ENCODE measurements at places on chromosomes 6 and 20.

GRCh38 chr20:37596890-37597536 is 69.3 kb upstream of the BLCAP start:
- DNase-seq = no peak

GRCh38 chr20:49948178-49948577 is 12.0 kb downstream of the RNF114 start:
- no peak for DNase-seq

DNA sequence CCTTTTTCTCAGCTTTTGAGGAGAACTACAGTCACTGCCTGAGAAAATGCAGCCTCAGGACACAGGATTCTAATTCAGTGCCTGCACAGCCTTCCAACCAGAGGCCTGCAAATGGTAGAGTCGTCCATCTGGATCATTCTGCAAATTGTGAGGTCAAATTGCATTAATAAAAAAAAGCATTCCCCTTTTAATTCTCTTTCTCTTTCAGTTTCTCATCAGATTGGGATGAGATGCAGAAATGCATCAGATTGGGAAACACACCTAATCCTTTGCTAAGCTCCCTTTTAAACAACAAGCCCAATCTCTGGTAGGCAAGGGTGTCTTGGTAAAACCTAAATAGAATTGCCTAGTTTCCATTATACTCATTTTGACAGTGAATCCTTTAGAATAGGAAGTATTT is 838.8 kb downstream of the MAFB start:
- no peak for DNase-seq

- DNase-seq = no peak
These were observed 21.0 kb downstream of the RNASET2 start for GRCh38 chr6:166935353-166935752.

- DNase-seq = no peak
These were observed 79.6 kb upstream of the AHI1 start for GRCh38 chr6:135577059-135577538.

DNA sequence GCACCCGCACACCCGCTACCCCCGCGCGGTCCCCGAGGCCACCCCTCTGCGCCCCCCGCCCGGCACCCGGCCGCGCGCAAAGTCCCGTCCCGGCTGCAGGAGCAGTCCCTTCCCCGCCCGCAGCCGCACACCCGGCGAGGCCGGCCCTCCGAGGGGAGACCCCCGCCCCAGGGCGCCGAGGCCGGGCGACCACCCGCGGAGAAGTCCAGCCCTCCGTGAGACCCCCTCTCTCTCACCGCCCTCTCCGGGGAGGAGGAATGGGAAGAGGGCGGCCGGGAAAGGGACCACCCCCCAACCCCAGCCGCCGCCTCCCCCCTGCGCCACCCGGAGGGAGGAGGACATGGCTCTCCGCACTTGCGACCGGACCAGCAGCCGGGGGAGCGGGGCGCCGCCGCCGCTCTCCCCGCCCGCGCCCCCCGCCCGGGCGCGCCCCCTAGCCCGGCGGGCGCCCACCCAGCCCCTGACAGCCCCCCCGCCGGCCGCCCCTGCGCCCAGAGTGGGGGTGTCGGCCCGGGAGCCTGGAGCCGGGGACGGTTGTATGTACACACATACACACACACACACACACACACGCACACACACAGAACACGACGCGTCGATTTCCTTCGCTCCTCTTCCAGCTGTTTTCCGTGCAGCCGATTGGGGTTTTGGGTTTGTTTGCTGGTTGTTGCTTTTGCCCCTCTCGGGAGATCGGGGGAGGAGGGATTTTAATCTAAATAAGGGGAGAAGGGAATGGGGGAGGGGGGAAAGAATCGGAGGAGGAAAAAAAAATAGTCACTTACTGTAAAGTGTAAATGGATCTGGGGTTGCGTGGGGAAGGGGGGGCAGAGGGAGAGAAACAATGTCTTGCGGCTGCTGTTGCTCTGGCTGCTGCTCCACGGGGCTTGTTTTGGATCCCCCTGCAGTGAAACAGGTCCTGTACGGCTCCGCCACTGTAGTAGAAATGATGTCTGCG is at the start of gene ATXN1:
ATXN1 (minus strand) TSS at position 945 of the 955 bp plus-strand sequence.
- DNase-seq = no peak

- no peak for DNase-seq
These were observed 65.6 kb upstream of the RREB1 start for GRCh38 chr6:7042056-7042653.

- DNase-seq = peak; percentile 57
These were observed 7.9 kb downstream of the CALHM4 start for GRCh38 chr6:116561377-116562018.

DNA sequence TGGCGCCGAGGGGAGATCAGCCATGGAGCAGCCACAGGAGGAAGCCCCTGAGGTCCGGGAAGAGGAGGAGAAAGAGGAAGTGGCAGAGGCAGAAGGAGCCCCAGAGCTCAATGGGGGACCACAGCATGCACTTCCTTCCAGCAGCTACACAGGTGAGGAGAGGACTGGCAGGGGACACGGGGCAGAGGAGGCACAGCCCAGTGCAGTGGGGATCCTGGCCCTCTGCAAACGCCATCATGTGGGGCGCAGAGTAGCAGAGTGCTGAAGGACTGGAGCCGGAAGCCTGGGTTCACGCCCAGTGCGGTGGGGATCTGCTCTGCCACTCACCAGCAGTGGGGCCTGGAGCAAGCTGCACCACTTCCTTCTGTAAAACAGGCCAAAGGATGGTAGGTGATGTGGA is 41.1 kb upstream of the FANCE start:
- DNase-seq = no peak

- DNase-seq = no peak
These were observed 61.6 kb upstream of the CEP85L start for GRCh38 chr6:118712969-118713368.

DNA sequence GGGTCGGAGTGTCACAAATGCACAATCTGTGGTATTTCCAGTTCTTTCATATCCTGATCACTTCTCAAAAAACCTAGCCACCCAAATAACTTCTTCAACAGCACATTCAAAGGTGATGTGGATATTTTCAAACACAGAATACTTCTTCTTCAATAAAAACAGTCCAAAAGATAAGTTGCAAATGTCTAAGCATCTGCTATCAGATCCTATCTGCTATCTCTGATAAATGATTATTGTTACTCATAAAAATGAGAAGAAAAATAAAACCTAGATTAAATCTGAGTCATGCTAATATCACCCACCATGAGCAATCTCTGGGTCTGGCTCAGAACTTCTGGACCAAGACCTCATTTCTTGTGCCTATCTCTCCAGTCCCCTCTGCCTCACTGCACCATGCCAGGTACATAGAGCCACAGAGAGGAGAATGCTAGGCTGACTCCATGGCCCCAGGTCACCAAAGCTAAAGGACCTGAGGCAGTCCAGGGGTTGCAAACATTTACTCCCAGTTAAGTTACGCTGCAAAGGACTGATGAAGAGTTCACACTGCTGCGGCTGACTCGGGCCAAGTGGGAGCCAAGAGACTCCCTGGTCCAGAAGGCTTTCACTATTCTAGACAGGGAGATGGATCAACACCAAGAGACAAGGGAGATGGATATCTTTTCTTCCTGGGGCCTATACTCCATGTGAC is 101.4 kb downstream of the KIF13A start:
- DNase-seq = no peak

DNA sequence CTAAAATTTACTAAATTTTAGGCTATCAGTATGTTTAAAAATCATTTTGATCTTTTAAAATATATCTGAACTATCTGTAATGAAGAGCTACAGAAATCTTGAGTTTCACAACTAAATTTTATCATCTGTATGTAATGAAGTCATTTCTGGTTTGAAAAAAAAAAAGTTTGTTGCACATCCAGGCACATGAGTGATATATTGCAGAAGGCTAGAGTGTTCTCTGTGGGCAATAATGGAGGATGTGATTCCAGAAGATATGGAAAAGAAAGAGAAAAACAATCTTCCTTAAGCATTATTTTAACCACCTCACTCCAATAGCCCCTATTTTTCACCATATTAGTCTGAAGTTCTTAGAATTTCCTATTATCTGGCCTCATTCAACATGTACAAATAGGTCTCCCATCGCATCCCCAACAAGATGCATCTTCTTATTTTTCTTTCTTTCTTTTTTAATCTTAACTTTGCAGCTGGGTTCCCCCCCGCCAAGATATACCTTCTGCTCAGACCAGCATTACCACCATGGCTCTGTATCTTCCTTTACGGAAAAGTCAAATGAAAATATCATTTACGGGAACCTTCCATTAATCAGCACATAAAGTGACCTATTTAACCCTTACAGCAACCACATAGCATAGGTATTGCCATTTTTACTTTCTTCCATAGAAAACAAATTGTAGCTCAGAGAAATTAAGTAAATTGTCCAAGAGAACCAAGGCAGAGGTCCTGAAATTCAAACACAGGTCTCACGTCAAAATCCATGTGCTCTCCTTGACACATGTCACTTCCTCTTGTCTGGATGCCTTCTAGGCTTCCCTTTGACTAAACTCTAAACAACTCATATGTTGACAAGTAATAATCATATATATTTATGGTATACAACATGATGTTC is 116.9 kb downstream of the KIF13A start:
- no peak for DNase-seq

DNA sequence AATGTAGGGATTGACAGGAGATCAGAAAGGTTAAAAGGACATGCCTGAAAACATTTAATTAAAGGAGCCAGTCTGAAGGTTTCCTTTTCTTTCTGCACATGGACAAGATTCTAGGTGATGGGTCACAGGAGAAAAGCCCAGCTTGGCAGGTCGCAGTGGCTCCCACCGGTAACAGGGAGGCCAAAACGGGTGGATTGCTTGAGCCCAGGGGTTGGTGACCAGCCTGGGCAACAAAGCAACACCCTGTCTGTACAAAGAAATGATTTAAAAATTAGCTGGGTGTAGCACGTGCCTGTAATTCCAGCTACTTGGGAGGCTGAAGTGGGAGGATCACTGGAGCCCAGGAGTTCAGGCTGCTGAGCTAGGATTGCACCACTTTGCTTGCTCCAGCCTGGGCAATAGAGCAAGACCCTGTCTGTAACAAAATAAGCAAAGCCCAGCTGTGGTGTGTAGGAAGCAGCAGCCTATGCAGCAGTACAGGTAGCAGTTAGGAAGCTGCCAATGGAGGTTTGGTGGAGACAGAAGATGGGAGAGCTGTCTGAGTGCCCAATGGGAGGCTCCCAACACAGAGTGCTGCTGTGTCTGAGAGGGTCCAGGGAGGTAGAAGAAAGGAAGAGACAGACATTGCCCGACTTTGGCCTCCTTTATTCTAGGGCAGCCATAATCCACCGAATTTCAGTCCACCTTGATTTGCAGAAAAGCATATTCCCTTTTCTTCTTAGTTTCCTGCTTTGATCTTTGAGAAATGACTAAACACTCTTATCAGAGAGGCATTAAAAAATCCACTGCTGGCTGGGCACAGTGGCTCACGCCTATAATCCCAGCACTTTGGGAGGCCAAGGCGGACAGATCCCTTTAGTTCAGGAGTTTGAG is 7.1 kb upstream of the AP5S1 start:
- DNase-seq = no peak

DNA sequence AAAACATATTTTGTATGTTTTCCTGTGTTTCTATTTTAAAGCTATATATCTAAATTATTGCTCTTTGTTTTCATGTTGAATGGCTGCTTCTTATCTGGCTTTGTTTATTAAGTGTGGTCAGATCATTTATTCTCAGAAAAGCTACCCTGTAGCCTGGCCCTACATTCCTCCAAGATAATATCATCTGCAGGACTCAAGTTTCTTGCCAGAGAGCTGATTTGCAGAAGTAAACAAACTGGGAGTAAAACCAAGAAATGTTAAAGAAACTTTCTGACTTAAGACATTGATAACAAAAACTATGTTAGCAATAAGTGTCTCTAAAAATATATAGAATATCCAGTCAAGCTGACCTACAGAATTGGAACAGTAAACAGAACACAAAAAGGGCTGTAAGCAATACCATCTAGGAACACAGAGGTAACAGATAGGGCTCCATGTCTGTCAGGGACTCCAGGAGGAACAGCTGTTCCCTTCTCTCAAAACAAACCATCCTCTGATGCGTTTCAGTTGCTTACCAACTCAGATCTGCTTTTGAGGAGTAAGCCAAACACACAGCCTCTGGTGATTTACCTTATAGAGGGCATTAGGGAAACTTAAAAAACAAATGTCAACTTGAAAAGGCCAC is 17.5 kb upstream of the CEP85L start:
- no peak for DNase-seq

DNA sequence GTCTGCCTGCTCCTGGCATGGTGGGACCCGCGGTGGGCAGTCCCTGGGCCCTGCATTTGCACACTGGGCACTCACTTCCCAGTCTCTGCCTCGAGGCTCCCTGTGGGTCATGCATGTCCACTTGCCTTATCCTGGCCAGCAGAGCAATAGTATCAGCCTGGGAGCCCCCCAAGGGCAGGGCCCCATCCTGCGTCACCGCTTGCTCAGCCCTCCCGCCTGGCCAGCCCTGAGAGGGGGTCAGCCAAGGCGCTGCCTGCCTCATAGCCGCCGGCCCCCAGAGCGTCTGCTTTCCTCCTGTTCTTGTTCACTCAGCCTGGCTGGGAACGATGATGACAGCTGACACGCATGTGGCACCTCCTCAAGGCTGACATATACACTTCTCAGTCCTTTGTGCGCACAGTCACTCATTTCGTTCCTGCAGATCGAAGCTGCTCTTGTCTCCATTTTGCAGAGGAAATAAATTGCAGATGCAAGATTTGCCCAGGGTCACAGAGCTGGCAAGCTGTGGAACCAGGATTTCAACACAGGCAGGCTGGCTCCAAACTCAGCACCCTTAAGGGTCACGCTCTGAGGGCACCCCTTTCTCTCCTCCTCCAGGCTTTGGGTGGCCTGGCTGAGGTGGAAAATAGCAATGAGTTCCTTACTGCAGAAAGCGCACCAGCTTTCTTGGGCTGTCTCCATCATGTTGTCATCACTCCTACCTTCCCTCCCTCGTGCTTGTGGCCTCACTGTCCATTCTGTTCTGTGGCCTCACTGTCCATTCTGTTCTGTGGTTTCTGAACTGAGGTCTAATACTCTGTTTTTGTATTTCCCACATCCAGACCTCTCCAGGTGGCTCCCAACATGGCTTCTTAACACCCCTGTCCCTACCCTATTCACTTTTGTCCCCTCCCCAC is 17.2 kb downstream of the KCNK17 start:
- no peak for DNase-seq

GRCh38 chr6:31037169-31037568 is 26.9 kb downstream of the MUC22 start:
- DNase-seq = no peak

GRCh38 chr6:150420926-150421325 is 52.1 kb downstream of the IYD start:
- DNase-seq = no peak

DNA sequence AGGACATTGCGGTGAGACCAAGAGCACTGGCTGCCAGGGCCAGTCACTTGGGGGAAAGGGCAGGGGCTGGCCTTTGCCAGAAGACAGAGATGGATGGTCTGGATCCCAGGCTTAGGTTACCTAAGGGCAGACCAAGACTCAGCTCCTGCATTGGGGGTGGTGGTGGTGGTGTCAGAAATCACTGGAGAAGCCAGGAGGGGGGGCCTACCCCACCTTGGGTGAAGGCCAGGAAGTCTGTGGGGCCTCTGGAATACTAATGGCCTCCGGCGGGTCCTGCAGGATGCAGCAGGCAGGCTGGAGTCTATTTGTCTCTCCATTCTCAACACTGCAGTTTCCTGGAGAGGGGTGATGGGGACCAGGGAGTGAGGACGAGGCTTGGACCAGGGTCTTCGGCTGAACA is 32.8 kb downstream of the CD40 start:
- peak; percentile 3 for DNase-seq

All from NCI-H2081 (cell line).